Lower lobe of right lung (tissue), 2 donors: ENCODE measurements at places on chromosomes 1 and 21. TPM values are rescaled to one million over a fixed set of nuclear protein-coding genes. Genes with fewer than 3 reads are reported as not detected.

C21orf58 gene
- total RNA-seq, result 9.5 TPM

CXADR gene
- total RNA-seq, result 26.6 TPM

SLC9C2 gene
- total RNA-seq, result 1.4 TPM

B3GALT2 gene
- total RNA-seq, result 3.8 TPM

GRCh38 chr21:29827236-29827635 lies 112.6 kb downstream of the GRIK1 start:
- no peak for DNase-seq
- no peaks in the 10 kb centered on the region for H3K27me3 ChIP-seq
- no peak overlapping the region for H3K27ac ChIP-seq
- H3K36me3 ChIP-seq, result no peaks in the 10 kb centered on the region
- H3K4me3 ChIP-seq, result no peak overlapping the region

DNA sequence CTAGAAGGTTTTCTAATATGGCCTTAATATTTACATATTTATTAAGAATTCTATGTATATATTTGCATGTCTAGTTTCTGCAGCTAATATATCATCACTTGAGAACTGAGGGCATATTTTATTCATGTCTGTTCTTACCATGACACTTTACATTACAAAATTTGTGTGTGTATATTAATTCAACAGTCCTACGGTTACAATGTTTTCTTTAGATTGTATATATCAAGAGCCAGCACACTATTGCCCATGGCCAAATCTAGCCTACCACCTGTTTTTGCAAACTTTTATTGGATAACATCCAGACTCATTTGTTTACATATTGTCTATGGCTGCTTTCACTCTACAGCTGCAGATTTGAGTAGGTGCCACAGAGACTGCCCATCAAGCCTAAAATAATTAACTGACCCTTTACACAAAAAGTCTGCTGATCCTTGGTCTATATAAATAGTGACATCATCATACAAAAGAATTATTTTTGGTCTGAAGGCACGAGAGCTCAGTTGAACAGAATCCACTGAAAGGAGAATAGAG lies 577.4 kb upstream of the PBX1 start:
- no peaks in the 10 kb centered on the region for H3K27me3 ChIP-seq
- H3K36me3 ChIP-seq, result no peaks in the 10 kb centered on the region
- H3K27ac ChIP-seq, result no peak overlapping the region
- DNase-seq, result no peak
- H3K4me1 ChIP-seq, result no peaks in the 10 kb centered on the region

- no peak overlapping the region for H3K4me3 ChIP-seq
- H3K27ac ChIP-seq, result no peak overlapping the region
- DNase-seq, result no peak
- H3K36me3 ChIP-seq, result no peaks in the 10 kb centered on the region
- no peaks in the 10 kb centered on the region for H3K4me1 ChIP-seq
- no peaks in the 10 kb centered on the region for H3K27me3 ChIP-seq
Measured at GRCh38 chr1:99438656-99439230, 174.5 kb downstream of the PLPPR4 start.
